ENCODE measurements at places on chromosomes 3 and 15. TPM values are rescaled to one million over a fixed set of nuclear protein-coding genes. Genes with fewer than 3 reads are reported as not detected.

GRCh38 chr3:107657971-107658370, 135.2 kb downstream of the BBX start:
- H3K4me3 ChIP-seq: no peak overlapping the region
- H3K36me3 ChIP-seq: no peaks in the 10 kb centered on the region
- no peaks in the 10 kb centered on the region for H3K27me3 ChIP-seq
- H3K4me1 ChIP-seq: no peaks in the 10 kb centered on the region
- no peak overlapping the region for H3K27ac ChIP-seq
- DNase-seq: no peak

DNA sequence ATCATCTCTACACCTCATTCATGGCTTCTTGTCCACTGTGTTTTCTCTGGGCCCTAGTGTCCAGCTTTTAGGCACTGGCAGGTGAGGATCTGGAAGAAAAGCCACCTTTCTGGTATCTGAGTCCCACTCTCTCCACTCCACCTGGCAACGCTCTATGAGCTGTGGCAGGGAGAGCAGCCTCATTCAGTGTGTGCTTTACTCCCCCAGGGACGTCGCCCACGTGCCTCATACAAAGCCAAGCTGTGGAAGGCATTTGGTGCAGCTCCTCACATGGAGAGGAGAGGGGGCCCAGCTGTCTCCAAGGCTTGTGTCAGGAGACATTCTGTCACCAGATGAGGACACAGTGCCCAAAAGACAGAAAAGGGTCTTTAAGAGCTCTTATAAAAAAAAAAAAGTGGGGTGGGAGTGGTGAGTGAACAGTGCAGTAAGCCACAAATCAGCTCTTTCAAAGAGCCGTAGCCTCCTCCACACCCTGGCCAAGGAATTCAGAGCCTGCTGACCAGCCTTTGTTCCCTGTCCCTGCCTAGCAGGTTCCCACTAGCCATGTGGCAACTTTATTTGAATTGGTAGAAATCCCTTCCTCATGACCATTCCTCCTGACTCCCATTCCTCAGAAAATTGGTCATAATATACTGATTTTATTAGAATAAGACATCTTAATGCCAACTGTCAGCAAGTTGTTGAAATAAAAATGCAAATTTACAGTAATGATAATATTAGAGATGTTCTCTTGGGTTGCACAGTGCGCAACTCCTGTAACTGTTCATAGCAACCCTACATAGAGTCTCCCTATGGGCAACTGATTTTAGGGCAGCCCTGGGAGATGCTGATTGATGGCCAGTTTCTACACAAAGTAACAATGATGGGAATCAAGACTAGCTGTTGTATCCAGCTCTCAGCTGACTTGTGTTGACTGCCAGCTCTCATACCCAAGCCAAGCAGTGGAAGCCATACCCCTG, 29.5 kb downstream of the GALNT15 start:
- H3K4me1 ChIP-seq: no peaks in the 10 kb centered on the region
- H3K27ac ChIP-seq: peak overlapping the region; percentile 54
- no peaks in the 10 kb centered on the region for H3K27me3 ChIP-seq
- no peaks in the 10 kb centered on the region for H3K36me3 ChIP-seq
- no peak overlapping the region for H3K4me3 ChIP-seq

DNA sequence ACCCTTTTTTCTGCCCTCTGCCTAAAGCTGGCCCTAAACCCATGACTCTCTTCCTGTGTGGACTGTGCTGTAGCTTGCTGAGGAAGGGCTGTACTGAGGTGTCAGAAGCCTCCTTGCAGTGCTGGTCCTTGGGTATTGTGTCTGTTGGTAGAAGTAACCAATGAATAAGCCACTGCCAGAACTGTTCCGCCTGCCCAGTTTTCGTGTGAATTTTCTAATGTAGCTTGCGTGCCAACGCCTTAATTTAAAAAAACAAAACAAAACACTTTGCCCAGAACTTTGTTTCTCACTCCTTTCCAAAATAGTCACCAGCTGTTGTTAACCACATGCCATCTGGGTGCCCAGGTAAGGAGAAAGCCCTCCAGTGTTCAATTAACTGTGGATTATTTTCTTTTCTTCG, 101.9 kb downstream of the KLHL25 start:
- H3K27me3 ChIP-seq: no peaks in the 10 kb centered on the region
- no peaks in the 10 kb centered on the region for H3K36me3 ChIP-seq
- no peaks in the 10 kb centered on the region for H3K4me1 ChIP-seq
- DNase-seq: no peak
- H3K4me3 ChIP-seq: no peak overlapping the region

GRCh38 chr3:109784285-109784684, 446.9 kb upstream of the DPPA4 start:
- H3K36me3 ChIP-seq: no peaks in the 10 kb centered on the region
- no peak overlapping the region for H3K4me3 ChIP-seq
- no peak overlapping the region for H3K27ac ChIP-seq
- DNase-seq: no peak

DNA sequence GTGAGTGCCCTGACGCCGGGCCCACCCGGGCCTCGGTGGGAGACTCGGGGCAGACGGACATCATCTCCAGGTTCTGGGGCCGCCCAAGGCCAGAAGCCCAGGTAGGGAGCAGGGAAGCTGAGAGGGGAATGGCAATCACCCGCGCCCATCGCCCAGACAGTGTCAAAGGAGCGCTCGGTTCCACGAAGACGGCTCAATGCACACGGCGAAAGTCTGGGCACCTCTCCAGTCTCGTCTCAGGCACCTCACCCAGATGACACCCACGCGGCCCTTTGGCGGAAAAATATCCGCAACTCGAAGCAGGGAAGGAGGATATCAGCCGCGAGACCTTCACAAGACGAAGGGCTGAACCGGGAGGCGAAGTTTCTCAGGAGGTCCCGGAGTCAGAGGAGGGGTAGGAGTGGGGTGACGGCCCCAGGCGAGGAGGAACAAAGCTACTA, 916 bp downstream of the IL17RD start:
- no peak overlapping the region for H3K27ac ChIP-seq
- 0 out of 2 replicates have a peak, but pooled peaks cover 6% of the 10 kb centered on the region for H3K4me1 ChIP-seq
- no peaks in the 10 kb centered on the region for H3K27me3 ChIP-seq
- DNase-seq: no peak

GRCh38 chr15:53974121-53974520, 4.1 kb upstream of the UNC13C start:
- H3K27ac ChIP-seq: no peak overlapping the region
- H3K36me3 ChIP-seq: no peaks in the 10 kb centered on the region
- no peaks in the 10 kb centered on the region for H3K4me1 ChIP-seq
- no peak for DNase-seq

DNA sequence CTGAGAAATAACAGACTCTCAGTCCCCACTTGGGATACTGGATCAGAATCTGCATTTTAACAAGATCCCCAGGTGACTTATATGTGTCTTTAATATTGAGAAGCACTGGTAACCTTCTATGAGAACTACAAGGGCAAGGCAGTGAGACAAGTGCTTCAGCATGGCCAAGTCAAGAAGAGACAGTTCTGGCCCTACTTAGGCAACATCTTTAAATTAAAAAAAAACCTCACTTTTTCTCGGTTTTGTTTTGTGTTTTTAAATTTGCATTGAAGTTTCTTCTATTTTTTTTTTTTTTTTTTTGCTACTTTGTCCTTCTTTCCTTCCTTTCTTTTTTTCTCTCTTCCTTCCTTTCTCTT, 42.5 kb upstream of the SPTSSB start:
- no peak overlapping the region for H3K27ac ChIP-seq
- no peaks in the 10 kb centered on the region for H3K27me3 ChIP-seq
- no peak for DNase-seq
- H3K4me3 ChIP-seq: no peak overlapping the region
- H3K4me1 ChIP-seq: peaks cover 49% of the 10 kb centered on the region
- no peaks in the 10 kb centered on the region for H3K36me3 ChIP-seq

- H3K4me1 ChIP-seq: peaks cover 6% of the 10 kb centered on the region
- H3K36me3 ChIP-seq: no peaks in the 10 kb centered on the region
- no peak for DNase-seq
- H3K4me3 ChIP-seq: no peak overlapping the region
- H3K27ac ChIP-seq: no peak overlapping the region
- H3K27me3 ChIP-seq: no peaks in the 10 kb centered on the region
Observed at GRCh38 chr3:24417730-24418129, 76.9 kb downstream of the THRB start.

DNA sequence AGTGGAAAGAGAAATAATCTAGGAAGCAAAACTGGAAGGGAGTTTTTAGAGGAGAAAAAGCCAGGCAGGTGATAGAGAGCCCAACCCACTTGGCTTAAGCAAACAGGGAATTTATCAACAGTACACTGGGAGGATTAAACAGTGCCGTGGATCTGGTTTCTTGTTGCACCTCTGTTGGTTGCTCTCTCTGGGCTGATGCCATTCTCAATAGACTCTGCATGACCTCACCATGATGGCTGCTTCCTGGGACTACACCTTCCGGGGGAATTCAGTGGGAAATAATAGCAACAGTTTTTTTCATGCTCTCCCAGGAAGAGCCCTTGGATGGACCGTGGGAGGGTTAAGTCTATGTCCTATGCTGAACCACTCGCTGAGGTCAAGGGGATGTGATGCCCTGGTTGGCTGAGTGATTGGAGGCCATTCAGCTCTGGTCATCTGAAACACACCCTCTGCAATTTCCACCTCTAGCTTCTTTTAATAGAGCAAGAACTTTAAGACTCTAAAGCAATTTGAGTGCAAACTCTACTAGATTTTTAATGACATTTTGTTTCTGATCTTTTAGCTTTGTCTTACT, 74.2 kb downstream of the EPHB1 start:
- H3K4me3 ChIP-seq: no peak overlapping the region
- H3K4me1 ChIP-seq: no peaks in the 10 kb centered on the region
- no peak for DNase-seq
- no peak overlapping the region for H3K27ac ChIP-seq
- H3K27me3 ChIP-seq: no peaks in the 10 kb centered on the region

DNA sequence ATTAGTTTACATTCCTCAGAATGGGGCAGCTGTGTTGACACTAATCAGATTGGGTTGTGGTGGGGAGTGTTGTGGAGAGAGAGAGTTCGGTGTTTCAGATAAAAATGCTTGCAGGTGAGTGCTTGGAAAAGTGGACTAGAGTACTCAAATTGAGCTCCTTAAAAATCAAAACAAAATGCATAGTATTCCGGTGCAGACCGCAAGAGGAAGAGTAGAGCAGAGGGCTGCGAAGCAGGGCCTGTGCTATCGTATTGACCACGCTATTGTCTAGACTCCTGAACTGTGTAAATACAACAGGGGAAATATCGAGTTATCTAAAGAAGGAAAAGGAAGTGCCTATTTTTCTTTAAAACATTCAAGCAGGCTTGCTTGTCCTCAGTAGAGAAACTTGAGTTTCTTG, 159.5 kb downstream of the TP63 start:
- H3K4me3 ChIP-seq: no peak overlapping the region
- DNase-seq: no peak
- no peaks in the 10 kb centered on the region for H3K27me3 ChIP-seq
- no peak overlapping the region for H3K27ac ChIP-seq

DNA sequence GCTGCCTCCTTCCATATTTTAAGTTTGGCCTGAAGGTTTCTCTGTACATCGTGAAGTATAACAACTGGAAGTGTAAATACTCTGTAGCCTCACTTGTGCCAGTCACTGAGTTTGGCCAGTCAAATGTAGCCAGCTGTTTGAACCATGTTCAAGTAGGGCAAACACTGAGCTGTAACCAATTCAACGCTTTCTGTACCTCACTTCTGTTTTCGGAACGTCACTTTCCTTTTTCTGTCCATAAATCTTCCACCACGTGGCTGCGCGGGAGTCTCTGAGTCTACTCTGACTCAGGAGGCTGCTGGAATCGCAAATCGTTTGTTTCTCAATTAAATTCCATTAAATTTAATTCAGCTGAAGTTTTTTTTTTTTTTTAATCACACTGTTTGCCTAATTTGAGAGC, 88.8 kb upstream of the RARB start:
- no peak overlapping the region for H3K4me3 ChIP-seq
- no peak for DNase-seq
- no peaks in the 10 kb centered on the region for H3K4me1 ChIP-seq
- no peak overlapping the region for H3K27ac ChIP-seq
- H3K27me3 ChIP-seq: no peaks in the 10 kb centered on the region

The FMN1 gene
- total RNA-seq: 1.6 TPM

The FEZF2 gene
- not detected for total RNA-seq

The PEX11A gene
- total RNA-seq: 4.1 TPM

The PLCL2 gene
- total RNA-seq: not detected
